Sigmoid colon (tissue), 7 donors: ENCODE measurements at places on chromosomes 3 and 15. TPM values are rescaled to one million over a fixed set of nuclear protein-coding genes. Genes with fewer than 3 reads are reported as not detected.

GRCh38 chr3:161268601-161269000 lies 47.5 kb downstream of the NMD3 start:
- no peaks in the 10 kb centered on the region for H3K4me1 ChIP-seq
- peaks cover 13% of the 10 kb centered on the region for H3K36me3 ChIP-seq
- DNase-seq, result no peak
- no peak overlapping the region for H3K4me3 ChIP-seq
- H3K27me3 ChIP-seq, result no peaks in the 10 kb centered on the region
- H3K27ac ChIP-seq, result no peak overlapping the region

GRCh38 chr3:122415104-122415744 lies 638 bp downstream of the WDR5B start:
- H3K4me3 ChIP-seq, result peak overlapping the region; percentile 80
- H3K27ac ChIP-seq, result peak overlapping the region; percentile 84
- DNase-seq, result peak; percentile 72
- peaks cover 31% of the 10 kb centered on the region for H3K4me1 ChIP-seq
- no peaks in the 10 kb centered on the region for H3K36me3 ChIP-seq

DNA sequence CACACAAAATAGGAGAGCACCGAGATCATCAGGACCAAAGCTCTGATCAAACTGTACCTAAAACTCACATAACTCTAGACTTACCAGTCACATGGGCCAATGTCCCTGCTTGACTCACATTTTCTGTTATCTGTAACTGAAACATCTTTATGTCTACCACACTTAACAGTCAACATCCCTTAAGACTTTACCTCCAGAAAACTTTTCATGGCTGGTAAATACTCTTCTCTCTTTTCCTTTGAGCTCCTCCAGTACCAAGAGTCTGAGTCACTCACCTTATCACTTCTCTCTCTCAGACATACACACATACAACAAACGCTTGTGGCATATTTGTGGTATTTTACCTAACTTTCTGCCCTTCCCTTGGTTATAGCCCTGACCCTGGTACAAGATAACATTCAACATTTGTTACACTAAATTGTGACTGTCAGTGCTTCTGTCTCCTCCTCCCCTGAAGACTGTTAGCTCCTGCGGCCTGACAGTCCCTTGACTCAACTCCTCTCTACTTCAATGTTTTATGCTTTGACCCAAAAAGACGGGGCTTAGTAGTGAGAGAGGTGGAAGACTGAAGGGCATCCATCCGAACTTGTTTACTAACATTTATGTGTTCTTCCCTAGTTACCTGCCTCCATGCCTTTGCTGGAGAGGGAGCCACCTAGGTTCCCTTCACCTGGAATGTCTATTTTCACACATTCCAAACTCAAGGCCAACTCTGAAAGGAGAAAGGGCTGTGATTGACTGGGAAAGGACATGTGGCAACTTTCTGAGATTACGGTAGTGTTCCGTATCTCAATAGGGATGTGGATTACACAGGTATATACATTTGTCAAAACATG lies 3.7 kb upstream of the EFHB start:
- no peak overlapping the region for H3K27ac ChIP-seq
- H3K4me1 ChIP-seq, result no peaks in the 10 kb centered on the region
- H3K27me3 ChIP-seq, result no peaks in the 10 kb centered on the region
- no peak for DNase-seq
- no peaks in the 10 kb centered on the region for H3K36me3 ChIP-seq

The GABRB3 gene
- polyA plus RNA-seq, result 0.60 TPM

The BCL2A1 gene
- polyA plus RNA-seq, result 9.6 TPM

The MAGI1 gene
- polyA plus RNA-seq, result 12.7 TPM

The SLC51B gene
- polyA plus RNA-seq, result 76.3 TPM
